Stimulated activated naive CD8-positive, alpha-beta T cell treated with anti-CD3 and anti-CD28 coated beads, Interleukin-15, amount 100 ng/mL, for 72 hours (primary cell): ENCODE measurements at places on chromosomes 3 and 15.

DNA sequence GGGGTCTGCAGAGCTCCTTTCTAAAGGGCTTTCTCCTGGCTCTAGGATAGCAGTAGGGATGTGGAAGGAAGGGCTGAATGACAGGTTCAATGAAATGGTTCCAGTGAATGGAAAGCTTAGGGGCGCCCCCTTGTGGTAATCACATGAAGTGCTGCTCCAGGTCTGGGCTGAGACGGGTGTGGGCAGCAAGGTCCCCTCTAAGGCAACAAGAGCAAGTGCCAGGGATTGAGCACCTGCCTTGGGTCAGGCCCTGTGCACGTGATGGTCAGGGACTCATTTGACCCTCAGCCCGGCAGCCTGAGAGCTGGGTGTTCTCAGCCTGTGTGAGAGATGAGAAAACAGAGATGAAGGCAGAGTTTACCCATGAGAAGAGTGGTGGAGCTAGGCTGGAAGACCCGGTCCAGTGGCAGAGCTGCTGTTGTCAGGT, 12.1 kb upstream of the CX3CR1 start:
- peak; percentile 77 for DNase-seq

DNA sequence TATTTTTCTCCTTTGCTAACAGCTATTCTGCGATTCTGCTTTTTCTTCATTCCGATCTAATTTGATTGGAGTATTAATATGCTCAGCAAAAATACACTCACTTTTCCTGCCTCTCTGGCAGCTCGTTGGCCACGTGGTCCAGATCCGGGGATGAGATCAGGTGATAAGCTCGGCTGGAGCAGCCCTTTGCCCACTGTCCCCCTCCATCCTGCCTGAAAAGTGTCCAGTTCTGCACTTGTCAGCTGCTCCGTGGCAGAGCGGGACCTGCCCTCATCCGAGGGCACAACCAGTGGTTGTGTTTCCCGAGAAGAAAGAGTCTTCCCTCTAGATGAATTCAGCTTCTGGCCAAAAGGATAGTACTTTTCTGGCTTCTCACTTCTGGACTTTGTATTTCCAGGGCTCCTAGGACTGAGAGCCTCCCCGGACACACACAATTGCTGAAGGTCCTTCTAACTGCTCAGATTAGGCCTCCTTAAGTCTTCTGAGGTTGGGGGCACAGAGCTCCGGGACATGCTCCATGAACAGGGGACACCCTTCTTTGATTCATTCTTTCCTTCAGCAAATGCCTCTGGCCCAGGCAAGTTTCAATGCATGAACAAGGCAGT, 103.9 kb upstream of the ALDH1A3 start:
- DNase-seq, result no peak

DNA sequence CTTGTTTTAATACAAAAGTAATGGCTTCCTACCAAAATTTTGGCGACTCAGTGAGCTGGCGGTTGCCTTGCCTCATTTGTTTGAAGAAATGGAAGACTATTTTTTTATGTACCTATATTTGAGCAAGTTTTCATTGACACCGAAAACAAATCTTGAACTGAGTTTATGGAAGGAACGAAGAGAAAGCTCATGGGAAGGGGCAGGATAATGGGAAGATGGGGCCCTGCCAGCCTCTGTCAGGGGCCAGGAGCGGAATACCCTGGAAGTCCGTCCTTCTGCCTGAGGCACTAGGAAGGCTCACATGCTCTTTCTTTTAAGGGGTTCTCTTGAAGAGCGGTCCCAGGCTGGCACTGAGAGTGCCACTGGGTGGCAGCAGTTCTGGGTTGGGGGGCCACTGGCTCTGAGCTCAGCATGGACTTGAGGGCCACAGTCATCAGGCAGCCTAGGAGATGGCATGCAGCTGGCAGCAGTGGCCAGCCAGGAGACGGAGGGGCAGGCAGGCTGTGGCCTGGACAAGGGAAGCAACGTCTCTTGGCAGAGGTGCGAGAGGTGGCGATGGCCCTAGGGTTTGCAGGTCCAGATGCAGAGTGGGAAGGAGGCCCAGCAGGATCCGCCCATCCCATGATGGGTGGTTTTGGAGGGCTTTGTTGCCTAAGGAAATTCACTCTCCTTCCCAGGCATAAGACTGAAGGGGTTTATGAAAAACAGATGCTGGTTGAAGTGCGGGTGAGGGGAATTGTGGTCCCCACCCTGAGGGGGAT, 41.6 kb downstream of the ISG20 start:
- no peak for DNase-seq

DNA sequence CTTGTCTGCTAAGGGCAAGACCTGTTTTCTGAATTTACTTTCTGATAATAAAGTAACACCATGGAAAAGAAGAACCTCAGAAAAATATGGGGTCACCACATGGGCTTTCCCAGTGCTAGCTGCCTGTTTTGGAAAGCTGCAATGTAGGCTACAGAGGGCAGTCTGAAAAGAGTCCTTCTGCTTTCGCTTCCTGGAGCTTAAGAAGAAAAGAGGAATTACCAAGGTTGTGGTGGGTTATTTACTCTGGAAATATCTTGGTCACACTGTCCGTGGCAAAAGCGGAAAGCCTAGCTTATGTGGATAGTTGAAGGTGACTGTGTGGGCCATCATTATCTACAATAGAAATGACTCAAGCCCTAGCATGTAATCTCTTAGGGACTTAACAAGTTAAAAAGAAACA, 31.7 kb upstream of the IP6K2 start:
- DNase-seq, result no peak

- no peak for DNase-seq
Observed at GRCh38 chr3:50885070-50885850, 210.5 kb downstream of the DOCK3 start.

DNA sequence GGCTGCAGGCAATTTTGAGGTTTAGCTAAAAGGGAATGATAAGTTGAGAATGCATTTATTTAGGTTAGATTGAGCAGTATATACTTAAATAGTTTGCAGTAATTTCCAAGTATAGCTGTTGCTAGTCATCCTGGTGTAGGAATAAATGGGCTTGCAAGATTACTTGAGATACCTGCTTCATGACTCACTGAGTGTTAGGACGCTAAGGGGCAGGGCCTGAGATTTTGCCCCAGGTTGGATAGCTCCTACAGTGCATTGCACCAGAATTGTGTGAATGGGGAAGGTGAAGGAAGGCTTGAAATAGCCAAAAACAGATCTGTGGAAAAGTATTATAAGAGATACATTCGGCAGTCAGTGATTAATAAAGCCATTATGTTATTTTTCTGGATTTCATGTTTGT, 72.8 kb downstream of the KCNH8 start:
- no peak for DNase-seq

- DNase-seq, result no peak
Observed at GRCh38 chr3:161854232-161854771, 357.7 kb downstream of the OTOL1 start.
